ENCODE measurements at places on chromosomes 2 and 18.

DNA sequence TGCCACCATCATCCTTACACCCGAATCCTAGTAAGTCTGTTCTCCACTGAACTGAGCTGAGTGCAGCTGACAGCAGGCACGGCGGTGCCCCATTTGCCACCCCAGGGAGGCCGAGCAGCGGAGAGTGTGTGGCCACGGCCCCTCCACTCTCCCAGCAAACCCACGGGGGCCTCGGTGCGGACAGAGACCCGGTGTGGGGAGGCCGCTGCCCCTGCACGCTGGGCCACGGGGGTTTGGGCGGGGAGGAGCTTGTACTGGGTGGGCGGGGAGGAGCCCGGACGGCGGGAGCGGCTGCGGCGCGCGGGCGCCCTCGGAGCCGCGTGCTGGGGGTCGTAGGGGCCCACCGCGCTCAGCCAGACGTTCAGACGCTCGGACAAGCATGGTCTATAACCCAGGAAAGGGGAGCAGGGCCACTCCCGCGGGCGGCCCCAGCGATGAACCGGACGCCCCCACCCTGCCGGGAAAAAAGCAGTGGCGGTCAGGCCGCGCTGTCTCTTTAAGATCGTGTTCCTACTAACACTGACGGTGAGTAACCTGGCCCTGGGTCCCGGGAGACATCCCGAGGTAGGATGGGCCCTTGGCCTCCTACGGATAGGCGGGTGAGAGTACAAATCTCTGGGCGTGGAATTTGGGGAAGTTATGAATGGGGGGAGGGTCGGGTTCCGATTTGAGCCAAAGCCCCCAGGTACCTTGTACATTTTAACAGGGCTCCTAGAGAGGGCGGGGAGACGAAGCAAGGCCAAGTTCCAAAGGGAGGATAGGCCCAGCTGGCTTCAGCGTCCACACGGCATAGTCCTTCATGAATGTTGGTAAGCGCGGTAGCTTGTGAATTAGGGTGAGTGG is at the start of gene ITPRIPL1:
ITPRIPL1 (plus strand) TSS at position 277 of the 843 bp plus-strand sequence; CDS start at position 800, 523 bp downstream.
- no peak for DNase-seq

GRCh38 chr2:207390302-207391095 is 139.3 kb upstream of the CREB1 start:
- no peak for DNase-seq

DNA sequence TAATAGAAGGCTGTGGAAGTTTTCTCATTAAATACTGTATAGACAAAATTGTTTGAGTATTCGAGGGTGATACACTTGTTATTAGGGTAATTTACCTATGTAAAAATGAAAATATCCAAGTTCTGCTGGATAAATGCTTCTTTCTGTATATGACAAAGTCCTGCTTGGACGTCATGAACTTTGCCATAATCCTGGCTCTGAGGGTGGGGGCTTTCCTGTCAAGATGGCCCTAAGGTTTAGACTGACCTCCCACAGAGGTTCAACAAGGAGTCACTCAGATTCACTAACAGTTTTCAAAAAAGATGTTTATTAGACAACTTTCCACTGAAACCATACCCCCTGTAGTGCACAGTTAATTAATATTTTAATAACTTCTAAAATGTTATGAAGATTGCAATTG is 52.5 kb upstream of the NABP1 start:
- DNase-seq, result no peak

DNA sequence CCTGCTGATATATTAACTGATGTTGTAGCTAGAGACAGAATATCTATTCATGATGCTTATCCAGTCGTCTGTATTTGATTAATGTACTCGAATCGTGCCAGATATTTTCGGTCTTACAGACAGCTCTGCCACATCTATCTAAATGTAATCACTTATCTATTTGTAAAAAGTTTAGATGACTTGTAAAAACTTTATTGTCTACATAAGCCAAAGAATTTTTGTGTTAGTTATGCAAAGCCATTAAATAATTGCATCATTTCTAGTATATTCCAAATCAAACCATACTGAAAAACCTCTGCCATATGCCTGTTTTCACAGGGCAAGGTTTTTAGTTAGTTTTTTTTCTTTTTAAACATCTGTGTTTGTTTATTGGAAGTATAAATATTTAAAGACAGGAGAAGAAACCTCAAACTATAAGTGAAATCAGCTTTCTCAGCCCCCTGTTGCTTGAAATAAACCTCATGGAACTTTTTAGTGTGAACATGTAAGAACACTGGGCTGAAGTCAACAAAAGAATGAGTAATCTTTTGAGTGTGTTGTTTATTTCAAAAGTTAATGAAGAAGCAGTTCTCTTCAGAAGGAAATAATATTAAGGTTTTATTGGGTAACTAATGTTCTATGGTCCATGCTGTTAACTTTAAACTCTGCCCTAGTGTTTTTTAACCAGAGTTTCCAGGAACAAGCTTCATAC is 657.6 kb upstream of the SYT4 start:
- no peak for DNase-seq

DNA sequence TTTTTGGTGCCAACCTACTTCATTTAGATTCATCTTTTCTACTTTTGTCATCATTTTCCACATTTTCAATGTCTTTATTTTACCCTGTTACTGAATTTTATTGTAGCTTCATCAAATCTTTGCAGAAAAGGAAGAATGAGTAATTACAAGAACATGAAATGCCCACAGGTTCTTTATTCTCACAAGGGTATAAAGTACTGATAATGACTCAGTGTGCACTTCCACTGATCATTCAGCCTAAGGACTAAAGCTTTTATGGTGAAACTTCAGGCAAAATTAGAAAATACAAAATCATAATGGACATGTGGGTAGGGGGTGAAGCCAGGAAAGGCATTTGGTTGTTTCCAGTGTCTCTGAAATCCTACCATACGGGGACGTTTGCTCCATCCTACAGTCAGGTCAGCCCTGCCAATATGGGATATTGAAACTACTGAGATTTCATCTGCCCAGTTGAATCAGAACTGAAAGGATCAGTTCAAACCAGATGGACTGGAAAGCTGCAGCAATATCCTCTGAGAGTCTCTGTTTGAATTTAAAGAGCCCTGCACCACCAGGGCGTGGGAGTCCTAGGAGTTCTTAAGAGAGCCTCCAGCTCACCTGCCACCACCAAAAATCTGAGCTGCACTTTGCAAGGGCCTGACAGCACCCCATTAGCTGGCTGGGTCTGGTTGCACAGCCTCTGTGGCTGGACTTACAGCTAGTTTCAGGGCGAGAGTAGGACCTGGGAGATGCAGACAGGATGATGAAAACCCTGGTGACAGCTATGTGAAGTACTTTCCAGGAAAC is 390.4 kb downstream of the CMPK2 start:
- no peak for DNase-seq

DNA sequence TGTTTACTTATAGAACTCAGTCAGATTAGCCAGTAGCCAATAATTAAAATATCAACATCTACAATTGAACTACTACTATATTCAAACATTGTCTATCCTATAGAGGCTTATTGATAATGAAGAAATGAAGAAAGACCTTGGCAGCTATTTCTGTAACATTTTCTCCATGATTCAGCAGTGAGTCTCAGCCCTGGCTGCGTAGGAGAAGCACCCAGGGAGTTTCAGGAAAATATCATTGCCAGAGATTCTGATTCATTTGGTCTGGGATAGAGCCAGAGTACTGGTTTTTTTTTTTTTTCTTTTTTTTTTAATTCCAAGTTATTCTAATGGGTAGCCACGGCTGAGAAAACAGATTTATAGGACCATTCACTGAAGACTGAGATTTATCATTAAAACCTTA is 404.8 kb downstream of the TXNL1 start:
- no peak for DNase-seq

GRCh38 chr2:150931451-150931850 is 330.2 kb downstream of the RBM43 start:
- DNase-seq, result no peak

DNA sequence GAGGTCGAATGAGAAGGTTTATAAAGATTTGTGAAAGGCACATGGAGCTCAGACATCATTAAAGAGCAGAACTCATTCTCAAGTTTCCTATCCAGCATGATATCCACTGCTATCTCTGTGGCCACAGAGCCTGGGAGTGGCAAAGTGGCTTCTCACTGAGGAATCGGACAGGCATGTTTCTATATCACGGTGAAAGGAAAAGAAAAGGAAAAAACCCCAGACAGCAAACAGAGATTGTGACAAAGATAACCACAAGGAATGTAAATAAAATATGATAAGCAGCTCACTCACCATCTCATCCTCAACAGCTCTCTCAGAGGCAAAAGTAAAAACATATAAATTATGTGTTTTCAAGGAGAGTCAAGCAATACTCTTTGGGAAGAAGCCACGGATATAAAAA is 2.5 kb downstream of the PID1 start:
- DNase-seq, result no peak

DNA sequence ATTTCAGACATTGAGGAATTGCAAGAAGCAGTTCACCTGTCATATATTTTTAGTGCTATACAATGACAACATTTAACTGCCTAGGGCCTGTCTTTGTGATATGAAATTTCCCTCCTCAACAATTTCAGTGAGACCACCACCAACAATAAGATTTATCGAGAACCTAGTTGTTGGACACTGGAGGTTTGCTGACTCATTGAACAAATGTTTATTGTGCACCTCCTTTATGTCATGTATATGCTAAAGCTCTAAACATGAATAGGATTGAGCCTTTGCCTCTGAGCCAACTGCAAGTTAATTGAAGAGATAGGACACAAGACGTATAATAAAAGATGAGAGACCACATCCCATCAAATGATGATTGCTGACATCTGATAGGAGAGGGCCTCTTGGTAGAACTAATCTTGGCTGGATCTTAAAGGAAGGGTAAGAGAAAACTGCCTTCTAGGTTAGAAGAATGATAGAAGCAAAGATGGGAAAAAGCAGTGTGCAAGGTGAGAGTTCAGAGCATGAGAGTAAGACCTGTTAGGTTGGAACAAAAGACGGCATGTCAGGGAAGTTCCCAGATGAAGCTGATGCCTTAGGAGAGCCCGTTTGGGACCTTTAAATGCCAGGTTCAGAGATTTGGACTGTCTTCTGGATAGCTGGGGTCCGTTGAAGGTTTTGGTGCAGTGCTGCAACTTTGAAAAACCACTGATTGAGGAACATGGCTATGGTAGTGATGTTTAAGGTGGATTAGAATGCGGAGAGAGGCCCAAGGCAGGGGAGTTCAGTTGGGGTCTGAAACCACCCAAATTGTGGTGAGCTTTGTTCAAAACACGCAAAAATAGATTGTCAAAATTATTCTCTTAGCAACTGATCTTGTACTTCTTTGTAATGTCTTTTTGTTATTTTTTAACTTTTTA is 133.0 kb upstream of the EML6 start:
- DNase-seq, result no peak

GRCh38 chr2:8122520-8122919 is 559.3 kb upstream of the ID2 start:
- no peak for DNase-seq

DNA sequence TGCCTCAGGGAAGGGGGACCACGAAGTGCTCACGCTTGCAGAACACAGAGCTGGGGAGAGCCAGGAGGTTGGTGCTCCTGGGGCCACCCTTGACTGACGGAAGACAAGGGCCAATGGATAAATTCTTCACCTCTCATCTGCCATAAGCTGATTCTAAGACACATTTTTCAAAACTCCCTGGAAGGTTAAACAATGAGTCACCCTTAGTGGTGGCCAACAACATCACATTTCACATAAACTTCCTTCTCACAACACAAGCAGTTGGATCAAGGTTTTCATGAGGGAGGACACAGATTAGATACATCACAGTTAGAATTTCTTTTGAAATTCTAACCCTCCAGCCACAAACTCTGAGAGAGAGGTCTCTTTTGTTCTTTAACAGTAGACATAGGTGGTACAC is 713.6 kb upstream of the POU3F3 start:
- no peak for DNase-seq

DNA sequence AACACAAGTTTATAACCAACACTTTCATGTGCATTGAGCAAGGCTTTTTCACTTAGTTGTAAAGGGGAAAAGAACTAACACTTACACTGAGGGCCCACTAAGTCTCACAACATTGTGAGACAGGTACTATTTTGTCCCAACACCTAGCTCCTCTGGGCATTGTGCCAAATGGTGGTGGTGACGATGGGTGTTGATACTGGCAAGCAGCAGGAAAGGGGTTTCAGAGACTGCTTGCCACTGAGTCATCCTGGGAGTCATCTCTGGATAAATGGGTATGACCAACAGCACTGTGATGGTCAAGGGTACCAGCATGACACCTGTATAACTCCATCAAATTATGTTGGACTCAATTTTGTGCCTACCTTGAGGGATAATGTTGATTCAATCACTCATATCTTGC is 138.8 kb upstream of the ITGA6 start:
- DNase-seq, result no peak

DNA sequence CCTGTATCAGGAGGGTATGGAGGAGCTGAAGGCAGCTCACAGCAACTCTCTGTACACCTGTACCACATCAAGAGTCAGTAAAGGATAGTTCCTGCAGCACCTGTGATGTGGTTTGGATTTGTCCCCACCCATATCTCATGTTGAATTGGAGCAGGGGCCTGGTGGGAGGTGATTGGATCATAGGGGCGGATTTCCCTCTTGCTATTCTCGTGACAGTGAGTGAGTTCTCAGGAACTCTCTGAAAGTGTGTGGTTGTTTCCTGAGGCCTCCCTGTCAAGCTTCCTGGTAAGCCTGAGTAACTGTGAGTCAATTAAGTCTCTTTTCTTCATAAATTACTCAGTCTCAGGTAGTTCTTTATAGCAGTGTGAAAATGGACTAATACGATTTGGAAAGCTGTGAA is 28.9 kb downstream of the OSBPL1A start:
- DNase-seq, result no peak

DNA sequence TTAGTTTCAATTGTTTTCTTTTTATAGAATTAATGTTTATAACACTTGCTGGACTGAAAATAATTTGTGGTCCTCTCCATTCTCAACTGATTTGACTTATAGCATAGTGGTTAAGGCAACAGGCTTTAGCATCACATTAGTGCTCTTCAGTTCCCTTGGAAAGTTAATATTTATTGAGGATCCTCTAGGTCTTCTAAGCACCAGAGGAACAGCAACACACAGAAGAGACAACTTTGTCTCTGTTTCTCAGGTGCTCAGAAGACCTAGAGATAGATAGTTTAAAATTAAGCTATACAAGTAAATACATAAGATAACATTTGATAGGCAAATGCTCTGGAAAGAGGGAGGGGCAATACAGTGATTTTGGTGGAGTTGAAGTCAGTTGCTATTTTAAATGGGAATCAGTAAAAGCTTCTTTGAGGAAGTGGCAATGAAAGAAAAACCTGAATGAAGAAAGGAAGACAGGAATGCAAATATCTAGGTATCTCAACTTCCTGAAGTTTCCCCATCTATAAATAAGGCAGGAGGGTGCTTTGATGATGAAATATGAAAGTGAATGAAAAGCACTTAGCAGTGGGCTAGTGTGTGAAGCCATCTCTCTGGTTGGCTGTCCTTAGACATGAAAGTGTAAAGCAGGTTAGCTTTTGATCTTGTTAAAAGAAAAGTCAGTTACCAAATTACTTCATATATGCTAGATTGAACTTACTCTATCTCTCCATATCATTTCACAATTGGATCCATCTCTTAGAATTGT is 7.9 kb downstream of the NEUROD1 start:
- DNase-seq, result no peak
